ENCODE measurements at places on chromosomes 2 and 18.

- DNase-seq: no peak
These were observed 131.2 kb downstream of the WDSUB1 start for GRCh38 chr2:159155320-159155719.

DNA sequence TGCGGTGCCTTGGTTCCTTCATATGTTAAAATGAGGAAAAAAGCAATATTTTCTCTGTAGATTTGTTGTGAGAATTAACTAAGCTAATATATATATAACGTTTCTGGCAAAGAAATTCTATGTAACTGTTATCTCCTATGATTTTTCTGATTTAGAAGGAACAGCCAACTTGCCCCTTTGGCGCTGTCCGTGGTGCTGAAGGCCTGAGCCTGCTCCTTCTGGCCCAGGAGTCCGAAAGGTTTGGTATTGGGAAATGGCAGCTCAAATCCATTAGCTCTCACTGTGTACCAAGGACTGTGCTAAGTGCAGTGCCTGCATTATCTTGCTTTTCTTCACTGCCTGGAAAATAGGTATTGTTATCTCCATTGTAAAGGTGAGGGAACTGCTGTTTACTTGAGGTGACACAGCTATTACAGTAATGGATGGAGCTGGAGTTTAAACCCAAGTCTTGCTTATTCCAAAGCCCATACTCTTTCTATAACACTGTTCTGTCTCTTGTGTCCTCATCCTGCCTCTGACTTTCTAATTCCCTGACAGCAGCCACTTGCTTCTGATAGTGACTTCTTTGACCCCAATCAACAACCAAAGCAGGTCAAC, 52.2 kb downstream of the C1QL2 start:
- DNase-seq: peak; percentile 39

DNA sequence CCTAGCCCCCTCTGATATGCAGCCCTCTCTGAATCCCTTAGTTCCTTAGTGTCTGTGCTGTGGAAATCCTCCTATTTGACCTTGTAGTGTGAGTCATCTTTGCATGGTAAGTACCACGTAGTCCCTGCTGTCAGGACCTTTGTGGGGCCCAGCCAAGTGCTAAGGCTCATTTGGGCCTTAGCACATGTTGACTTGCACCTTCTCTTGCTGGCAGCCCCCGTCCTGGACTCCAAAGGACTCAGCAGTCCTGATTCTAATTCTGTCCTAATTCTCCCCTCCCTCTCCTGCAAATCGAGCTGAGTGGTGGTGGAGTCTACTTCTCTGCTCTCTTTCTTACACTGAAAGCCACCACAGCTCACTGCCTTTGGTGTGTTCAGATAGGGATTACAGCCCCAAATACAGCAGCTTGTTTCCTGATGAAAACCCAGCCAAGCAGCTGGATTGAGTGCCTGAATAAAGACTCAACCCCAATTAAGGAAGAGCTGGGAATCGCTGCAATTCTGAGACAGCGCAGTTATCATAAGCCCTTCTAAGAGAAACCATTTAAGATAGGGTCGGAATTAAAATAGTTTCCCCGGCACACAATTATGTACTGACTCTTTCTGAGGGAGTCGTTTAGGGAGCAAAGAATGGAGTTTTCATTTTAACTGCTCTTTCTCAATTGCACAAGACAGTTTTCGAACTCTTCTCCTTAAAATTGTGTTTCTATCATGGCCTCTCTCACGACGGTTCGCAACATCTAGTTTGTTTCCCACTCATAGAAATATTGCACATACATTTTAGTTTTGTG, 215.6 kb upstream of the TNP1 start:
- no peak for DNase-seq

DNA sequence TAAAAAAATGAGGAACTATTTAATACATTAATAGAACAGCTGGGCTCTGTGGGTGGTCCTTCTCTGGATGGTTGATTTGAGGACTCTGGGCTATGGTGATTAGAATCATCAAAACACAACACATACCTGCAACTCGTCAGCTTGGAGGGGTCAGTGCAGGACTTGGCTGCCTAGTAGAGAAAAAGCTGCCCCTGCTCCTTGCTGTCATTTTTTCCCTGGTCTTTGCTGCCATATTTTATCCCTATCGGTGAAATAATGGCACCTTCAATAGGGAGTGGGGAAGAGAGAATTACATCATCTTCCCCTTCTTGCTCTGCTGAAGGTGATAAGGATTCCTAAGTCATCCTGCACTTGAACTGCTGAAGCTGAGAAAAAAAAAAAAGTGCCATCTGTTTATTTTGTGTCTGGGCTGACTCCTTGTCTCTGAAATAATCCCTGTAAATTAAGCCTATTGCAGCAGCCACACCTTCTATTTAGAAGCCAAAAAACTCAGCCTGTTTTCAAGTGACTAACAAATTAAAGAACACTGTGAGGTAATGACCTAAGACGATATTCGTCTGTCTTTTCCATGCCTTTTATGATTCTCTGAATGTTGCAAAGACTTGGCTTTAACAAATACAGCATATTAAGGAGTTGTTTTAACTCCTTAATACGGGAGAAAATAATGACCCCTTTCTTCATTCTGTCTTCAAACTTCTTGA, 89.3 kb downstream of the ACVR1 start:
- DNase-seq: no peak

DNA sequence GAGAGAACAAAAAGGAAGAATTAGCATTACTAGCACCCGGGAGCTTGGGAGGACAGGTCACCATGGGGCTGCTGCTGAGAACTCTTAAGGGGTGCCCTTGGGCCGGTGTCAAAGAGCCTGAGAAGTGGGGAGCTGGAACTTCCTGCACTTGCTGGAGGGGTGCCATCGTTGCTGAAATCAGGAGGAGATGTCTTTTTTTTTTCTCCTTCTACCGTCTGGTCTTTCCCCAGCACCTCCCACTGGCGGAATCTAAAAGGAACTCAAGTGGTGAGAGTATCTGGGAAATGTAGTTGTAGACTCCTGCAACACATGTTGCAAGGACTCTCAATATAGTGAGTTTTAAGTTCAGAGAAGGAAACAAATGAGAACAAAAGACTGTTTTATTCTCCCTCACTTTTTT, 6.1 kb upstream of the AMMECR1L start:
- no peak for DNase-seq

- no peak for DNase-seq
These were observed 39.6 kb downstream of the FAM171B start for GRCh38 chr2:186733414-186733813.

DNA sequence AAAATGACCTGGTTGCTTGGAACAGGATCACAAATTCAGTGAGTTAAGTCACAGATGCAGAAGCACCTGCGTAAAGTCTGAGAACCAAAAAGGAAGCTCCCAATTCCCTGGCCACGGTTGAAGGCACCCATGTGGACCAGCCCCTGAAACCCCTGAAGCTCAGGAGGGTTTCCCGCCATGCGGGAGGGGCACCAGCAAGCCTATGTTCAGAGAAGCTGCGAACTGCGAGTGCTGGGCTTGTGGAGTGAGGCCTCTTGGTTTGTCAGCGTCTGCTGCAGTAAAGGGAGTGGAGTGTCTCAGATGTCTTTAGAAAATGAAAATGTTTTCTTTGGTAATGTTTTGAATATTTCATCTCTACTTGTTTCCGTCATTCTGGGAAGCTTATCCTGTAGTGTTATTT, 16.1 kb upstream of the ACKR3 start:
- no peak for DNase-seq

GRCh38 chr2:240998995-240999791, 775 bp downstream of the SNED1 start:
- no peak for DNase-seq

- no peak for DNase-seq
These were observed 30.5 kb upstream of the PLB1 start for GRCh38 chr2:28465148-28465885.

- no peak for DNase-seq
These were observed 258.0 kb downstream of the HDAC4 start for GRCh38 chr2:239142806-239143205.

DNA sequence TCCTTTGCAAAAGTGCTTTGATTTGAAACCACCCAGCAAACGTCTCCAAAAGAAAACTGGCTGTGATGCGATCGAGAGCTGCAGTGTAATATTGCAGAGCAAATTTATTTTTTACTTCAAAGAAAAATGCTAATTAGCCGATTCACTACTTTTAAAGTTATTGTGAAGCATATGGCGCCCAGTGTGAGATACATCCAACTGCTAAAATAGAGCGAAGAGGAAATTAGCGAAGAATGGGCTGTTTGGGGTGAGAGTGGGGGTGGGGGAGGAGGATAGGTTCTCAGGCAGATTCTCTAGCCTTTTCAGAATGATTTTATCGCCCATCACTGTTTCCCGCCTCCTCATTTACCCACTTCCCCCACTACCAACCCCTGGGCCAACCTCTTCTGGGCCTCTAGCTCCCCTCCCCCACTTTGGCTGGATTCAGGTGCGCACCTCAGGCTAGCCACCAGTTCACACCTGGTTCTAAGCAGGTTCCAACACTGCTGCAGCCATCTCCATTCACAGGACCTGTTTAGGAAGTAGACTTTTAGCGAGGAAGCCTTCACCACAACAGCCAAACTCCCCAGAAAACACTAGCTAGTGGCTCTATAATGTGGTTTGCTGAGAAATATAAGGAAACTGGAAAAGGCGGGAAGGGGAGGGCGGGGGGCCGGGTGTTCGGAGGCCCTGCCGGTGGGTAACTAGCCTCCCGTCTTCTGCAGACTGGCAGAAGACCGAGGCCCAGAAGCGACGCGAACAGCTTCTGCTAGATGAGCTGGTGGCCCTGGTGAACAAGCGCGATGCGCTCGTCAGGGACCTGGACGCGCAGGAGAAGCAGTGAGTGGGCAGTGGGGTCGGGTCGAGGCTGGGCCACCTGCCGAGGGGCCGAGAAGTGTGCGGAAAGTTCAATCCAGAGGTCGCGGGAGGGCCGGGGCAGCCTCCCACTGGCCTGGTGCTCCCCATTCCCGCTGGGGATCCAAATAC, 6.0 kb upstream of the OTX1 start:
- no peak for DNase-seq

- no peak for DNase-seq
These were observed 8.0 kb downstream of the CD8A start for GRCh38 chr2:86782748-86783147.

- DNase-seq: peak; percentile 21
These were observed 65.3 kb downstream of the TWIST2 start for GRCh38 chr2:238912916-238913875.

DNA sequence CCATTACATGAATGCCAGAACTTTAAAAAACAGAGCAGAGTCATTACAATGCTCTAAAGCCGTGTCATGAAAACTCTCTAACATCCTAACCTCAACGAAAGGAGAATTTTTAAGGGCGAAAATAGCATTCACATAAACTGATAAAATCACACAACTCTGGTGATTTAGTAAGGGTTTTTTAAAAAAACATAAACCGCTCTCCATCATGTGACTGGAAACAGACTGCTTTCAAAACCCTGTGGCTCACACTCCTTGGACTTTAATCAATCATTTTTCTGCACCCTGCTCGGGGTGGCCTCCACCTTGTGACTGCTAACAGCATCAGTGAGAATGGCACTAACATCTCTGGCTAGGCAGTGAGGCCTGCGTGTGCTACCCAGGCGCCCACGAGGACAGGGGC, 12.1 kb downstream of the DOCK10 start:
- DNase-seq: no peak

DNA sequence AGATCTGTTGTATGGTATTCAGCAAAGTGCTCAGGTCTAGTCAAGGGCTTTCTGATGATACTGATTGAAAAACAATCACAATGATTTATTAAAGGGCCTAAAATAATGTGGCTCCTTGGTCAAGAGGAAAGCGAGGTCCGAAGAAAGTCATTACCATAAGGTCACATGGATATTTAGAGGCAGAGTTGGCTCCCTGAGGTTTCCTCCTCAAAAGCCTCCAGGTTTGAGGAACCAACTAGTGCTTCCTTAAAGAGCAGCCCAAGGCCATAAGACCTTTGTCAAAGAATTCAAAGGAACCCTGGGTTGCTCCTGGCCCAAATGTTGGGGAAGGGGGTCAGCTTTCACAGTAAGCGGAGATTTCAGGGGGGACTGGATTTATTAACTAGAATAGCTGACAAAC, 280.7 kb upstream of the ATP5MC3 start:
- no peak for DNase-seq

GRCh38 chr2:182763311-182763912, 47.4 kb downstream of the DNAJC10 start:
- no peak for DNase-seq

DNA sequence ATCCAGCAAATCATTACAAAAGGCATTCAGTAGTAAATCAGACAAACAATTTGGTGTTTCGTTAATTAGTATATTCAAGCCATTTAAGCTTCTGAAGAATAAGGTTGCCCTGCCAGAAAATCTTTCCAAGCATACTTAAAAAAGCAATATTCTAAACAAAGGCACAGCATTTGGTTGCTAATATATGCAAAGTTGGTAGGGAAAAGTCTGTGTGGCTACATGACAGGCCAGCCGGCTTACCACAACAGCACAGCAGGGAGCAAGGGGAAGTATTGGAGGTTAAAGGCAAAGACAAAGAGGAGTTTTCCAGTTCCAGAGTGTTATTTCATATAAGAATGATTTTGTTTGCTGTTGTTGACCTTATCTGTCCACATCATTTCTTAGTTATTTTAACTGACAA, 282.3 kb downstream of the MBD5 start:
- DNase-seq: no peak

DNA sequence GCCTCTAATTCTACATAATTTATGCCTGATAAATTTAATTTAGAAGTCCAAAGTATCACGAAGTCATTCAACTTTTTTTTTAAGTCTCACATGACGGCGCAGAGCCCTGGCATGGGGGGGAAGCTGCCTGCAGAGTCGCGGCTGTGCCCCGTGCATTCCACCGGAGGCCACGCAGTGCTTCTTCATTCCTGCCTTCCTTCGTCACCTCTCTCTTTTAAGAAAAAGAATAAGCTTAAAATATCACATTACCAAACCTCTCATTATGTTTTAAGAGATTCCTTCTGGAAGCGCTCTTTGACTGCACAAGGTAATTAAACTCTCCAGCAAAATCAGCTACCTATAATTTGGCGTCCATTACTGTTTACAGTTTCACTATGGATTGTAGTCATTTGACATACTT, 20.3 kb upstream of the KIDINS220 start:
- DNase-seq: no peak

DNA sequence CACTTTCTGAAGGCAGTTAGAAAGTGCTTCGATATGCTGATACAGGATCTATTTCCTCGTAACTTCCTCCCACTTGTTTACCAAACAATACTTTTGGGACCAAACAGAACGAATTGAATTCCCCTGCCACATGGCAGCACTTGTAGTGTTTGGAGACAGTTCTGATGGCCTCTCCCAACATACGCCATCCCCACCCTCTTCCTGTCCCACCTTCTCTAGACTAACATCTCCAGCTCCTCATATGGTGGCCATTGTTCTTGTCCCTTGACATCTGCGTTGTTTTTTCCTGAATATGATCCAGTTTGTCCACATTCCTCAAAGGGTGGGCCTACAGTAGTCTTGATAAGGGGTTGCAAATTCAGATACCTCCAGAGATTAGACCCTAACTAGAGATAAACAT, 53.4 kb upstream of the ANKRD44 start:
- no peak for DNase-seq

- no peak for DNase-seq
These were observed 105.2 kb upstream of the YWHAQ start for GRCh38 chr2:9736021-9736420.

GRCh38 chr18:23730857-23731256, 41.6 kb downstream of the LAMA3 start:
- no peak for DNase-seq

All from left hindlimb (tissue), 1 donor.